Thoracic aorta (tissue), 2 donors: ENCODE measurements at places on chromosomes 6 and 20. TPM values are rescaled to one million over a fixed set of nuclear protein-coding genes. Genes with fewer than 3 reads are reported as not detected.

DNA sequence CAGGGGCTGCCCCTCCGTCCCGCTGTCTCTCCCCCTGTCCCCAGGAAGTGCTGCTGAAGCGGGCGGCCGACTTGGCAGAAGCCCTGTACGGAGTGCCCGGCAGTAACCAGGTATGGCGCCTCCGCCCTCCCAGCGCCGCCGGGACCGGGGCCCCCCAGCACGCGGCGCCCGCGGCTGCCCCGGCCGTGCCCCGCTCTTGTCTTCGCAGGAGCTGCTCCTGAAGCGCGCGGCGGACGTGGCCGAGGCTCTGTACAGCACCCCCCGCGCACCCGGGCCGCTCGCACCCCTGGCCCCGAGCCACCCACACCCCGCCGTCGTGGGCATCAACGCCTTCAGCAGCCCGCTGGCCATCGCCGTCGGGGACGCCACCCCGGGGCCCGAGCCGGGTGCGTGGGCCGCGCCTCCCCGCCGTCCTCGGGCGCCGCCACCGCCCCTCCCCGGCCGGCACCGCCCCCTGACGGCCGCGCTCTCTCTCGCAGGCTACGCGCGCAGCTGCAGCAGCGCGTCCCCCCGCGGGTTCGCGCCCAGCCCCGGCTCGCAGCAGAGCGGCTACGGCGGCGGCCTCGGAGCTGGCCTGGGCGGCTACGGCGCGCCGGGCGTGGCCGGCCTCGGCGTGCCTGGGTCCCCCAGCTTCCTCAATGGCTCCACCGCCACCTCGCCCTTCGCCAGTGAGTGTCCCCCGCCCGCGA is 48.4 kb downstream of the CPXM1 start:
- no peak for DNase-seq

DNA sequence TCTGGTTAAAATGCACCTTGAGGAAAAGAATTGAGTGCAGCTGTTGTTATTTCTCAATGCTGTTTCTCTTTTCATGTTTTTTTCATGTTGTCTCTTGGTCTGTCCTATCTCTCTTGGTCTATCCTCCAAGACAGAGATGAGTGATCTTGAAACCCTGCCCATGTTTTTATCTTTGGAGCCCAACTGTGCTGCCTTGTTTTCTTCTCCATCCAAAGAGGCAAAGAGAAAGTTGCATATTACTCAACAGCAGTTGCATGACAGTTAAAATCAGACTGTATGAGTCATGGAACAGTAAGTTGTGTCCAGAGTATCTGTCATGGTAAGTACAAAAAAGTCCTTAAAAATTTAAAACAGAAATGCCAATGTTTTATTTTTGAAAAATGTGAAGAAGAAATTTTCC is 26.2 kb downstream of the BCAS1 start:
- DNase-seq: no peak

GRCh38 chr6:144586986-144587385 is 301.9 kb downstream of the UTRN start:
- no peak for DNase-seq

Gene MMP24
- 0.71 TPM for total RNA-seq

- DNase-seq: no peak
Measured at GRCh38 chr6:96700915-96701314, 136.4 kb downstream of the GPR63 start.

Gene GJA1
- 199 TPM for total RNA-seq

DNA sequence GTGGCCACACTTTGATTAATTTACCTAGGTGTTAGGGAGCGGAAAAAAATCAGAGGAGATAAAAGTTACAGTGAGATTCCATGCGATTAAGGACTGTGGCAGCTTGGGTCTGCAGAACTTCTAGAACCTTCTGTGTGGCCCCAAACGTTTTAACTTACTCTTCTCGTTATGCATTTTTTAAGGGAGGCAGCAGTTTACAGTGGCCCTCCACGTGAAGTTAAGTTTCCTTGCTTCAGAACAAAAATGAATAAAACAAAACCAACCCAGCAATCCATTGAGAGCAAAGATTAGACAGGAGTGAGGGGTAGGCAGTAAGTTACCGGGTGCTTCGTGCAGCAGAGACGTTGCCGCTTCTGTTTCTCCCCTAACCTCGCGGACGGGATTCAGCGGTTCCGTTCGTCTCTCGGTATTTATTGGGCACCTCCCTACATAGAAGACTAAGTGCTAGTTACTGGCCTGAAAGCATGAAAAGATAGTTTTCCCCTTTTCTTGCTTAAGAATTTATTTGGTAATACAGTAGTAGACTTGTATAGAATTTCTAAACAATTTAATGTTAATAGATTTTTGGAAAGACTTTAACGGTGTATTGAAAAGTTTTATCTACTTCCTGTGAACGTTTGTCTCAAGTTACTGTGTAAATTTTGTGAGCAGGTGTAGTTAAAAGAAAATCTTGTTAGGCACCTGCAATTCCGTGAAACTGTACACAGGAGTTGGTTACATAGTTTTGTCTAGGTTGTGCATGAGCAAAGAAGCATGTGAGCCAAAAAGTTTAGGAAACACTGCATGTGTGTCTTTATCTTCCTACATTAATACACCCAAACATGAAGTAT is 1.1 kb downstream of the BAG2 start:
- no peak for DNase-seq

GRCh38 chr6:166538297-166539010 is 48.0 kb downstream of the RAMACL start:
- DNase-seq: no peak

- DNase-seq: no peak
Measured at GRCh38 chr6:61649845-61650244, 636.2 kb downstream of the KHDRBS2 start.

Gene CLDN20
- total RNA-seq: not detected

Gene HSD17B8
- 4.0 TPM for total RNA-seq

DNA sequence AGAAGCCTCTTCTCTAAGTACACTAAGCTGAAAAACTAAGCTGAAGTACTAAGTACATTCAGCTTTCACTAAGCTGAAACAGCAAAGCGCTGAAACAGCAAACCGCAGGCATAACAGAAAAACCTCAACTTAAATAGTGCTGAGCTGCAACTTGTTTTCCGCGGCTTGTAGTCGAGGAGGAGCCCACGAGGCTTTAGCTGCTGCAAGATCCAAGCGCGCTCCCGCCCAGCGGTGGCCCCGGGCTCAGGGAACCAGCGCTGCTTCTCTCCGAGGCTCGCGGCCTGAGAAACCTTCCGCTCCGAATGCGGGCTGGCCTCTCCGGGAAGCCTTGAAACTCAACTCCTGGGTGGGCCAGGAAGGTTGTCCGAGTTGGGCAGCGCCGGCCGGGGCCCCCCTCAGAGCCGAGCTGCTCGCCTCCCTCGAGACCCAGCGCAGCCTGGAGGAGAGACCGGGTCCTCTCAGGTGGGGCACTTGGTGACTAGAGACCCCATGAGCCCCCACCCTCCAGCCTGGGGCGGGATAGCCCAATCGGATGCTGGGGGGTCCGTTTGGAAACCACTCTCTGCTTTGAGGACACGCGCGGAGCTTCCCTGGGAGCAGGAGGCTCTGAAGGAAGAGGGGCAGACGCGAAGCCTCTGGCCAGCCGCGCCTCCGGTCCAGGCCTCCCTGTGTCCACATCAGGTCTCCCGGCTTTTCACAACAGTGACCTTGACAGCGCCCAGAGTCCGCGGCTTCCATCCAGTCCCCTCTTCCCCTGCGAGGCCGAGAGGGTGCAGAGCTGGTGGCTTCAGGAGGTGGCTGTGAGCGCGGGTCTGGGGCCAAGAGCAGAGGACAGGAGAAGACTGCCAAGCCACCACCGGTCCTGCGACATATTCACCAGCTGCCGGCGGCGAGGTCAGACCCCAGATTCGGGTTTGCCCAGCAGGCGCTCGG is 38.1 kb upstream of the HLA-E start:
- DNase-seq: no peak
